Omental fat pad (tissue), 4 donors: ENCODE measurements at places on chromosomes 2 and 18. TPM values are rescaled to one million over a fixed set of nuclear protein-coding genes. Genes with fewer than 3 reads are reported as not detected.

GALNT3 gene
- total RNA-seq: 1.3 TPM

GRCh38 chr2:36597003-36597531 is 901 bp downstream of the FEZ2 start:
- no peak for DNase-seq

DNA sequence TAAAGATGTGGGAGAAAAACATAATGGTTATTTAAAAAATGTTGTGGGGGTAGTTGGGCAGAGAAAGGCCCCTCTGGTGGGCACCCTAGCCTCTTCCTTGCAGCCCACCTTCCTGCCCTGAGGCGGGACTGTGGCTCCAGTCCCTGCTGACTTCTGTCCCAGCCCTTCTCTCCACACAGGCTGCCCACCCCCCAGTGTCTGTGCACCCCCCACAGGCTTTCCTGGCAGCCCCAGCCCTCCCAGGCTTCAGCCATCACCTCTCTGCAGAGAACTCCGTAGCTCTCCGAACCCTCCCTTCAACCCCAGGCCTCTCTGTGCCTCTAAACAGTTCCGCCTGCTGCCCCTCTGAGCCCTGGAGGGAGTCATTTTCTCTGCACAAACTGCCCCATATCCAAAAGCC is 75.4 kb downstream of the DYSF start:
- DNase-seq: no peak

DNA sequence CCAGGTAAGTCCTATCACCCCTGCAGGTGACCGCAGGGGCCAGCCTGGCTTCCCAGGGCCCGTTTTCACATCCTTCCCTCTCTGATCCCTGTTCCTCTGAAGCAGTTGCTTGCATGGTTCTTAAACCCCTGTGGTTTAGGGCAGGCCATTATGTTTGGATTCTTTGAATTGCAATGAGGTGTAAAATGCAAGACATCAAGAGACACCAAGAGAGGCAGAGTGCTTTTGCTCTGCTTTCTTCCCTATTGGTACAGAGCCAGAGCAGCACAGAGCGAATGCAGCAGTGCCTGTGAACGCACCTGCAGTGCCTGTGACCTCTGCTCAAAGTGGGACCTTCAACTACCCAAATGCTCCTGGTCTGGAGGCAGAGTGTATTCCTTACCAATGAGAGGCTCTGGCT is 7.6 kb downstream of the RFX8 start:
- DNase-seq: no peak

REG1B gene
- total RNA-seq: not detected

FSHR gene
- not detected for total RNA-seq

- DNase-seq: no peak
Observed at GRCh38 chr2:236271851-236272250, 7.6 kb upstream of the ASB18 start.

MAL gene
- total RNA-seq: not detected

- DNase-seq: no peak
Observed at GRCh38 chr2:65724752-65725151, 292.4 kb upstream of the SPRED2 start.

DNA sequence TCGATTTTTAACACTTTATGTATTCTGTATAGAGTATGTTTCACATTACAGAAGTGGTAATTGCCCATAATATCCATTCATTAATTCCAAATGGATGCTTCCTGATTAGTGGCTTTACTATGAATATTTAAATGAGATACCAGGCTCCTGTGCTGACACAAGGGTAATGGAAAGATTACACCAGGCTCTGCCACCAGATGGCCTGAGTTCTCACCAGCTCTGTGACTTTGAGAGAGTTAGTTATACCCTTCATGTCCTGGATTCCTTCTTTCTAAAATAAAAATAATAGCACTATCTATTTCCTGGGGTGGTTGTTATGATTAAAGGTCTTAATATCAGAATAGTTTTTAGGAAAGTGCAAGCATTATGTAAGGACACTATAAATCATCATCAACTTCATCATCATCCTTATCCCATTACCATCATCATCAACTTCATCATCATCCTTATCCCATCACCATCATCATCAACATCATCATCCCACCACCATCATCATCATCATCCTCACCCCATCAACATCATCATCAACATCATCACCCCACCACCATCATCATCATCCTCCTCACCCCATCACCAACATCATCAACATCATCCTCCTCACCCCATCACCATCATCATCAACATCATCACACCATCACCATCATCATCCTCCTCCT is 151.8 kb downstream of the DNER start:
- no peak for DNase-seq

GRCh38 chr2:83531206-83531826 is 927.8 kb downstream of the SUCLG1 start:
- no peak for DNase-seq

TLX2 gene
- not detected for total RNA-seq

GRCh38 chr2:219442256-219443015 is 7.8 kb downstream of the SPEG start:
- no peak for DNase-seq

GRCh38 chr2:20194097-20195015 is 30.6 kb downstream of the SDC1 start:
- DNase-seq: no peak

DNA sequence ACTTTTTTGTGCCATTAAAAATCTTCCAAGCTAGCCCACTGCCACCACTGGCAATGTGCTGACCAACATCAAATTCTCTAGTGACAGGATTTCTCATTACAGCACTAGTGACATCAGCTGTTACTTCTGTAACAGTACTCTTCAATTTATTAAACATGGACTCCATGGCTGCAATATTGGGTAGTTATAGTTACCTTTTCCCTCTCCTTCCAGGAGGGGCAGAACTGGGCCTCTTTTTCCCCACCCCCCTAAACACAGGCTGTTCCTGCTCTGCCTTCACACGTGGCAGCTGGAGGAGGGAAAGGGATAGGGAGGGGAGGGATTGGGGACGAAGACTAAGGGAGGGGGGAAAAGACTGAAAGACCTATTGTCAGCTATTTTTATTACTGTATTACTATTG is 38.1 kb downstream of the TRAK2 start:
- DNase-seq: no peak

- no peak for DNase-seq
Observed at GRCh38 chr2:200596774-200597570, 11.2 kb downstream of the AOX1 start.

GRCh38 chr18:58230438-58231179 is 186.6 kb downstream of the NEDD4L start:
- DNase-seq: no peak

TBR1 gene
- not detected for total RNA-seq

SP140 gene
- 9.7 TPM for total RNA-seq

IL1RL1 gene
- total RNA-seq: 48.1 TPM

MSTN gene
- 0.28 TPM for total RNA-seq

- no peak for DNase-seq
Observed at GRCh38 chr2:3102922-3103569, 274.6 kb downstream of the EIPR1 start.

GRCh38 chr2:229330952-229331351 is 59.9 kb upstream of the PID1 start:
- DNase-seq: no peak

- peak; percentile 45 for DNase-seq
Observed at GRCh38 chr18:54828281-54828881, at the start of gene RAB27B. Gene RAB27B, plus strand, starts transcription at chr18:54828477. Its CDS starts 49,109 bp downstream, at chr18:54877586.

- no peak for DNase-seq
Observed at GRCh38 chr18:48238636-48239035, 170.5 kb downstream of the ZBTB7C start.

- DNase-seq: no peak
Observed at GRCh38 chr2:201996679-201997314, 36.9 kb upstream of the FZD7 start.

DUSP2 gene
- 8.5 TPM for total RNA-seq

- DNase-seq: no peak
Observed at GRCh38 chr2:135885709-135886108, 9.5 kb upstream of the MCM6 start.

DNA sequence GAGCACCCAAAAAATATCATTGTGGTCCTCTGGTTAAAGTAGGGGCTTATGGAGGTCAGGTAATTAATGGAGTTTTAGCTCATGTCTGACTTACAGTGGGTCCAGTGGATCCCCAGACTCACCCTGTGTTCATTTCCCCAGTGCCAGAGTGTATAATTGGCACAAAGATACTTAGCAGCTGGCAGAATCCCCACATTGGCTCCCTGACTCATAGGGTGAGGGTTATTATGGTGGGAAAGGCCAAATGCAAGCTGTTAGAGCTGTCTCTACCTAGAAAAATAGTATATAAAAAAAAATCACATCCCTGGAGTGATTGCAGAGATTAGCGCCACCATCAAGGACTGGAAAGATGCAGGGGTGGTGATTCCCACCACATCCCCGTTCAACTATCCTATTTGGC is 1067.6 kb upstream of the ACVR2A start:
- DNase-seq: no peak

IL37 gene
- total RNA-seq: not detected

- no peak for DNase-seq
Observed at GRCh38 chr2:233039846-233040530, 7.5 kb downstream of the NEU2 start.

DNA sequence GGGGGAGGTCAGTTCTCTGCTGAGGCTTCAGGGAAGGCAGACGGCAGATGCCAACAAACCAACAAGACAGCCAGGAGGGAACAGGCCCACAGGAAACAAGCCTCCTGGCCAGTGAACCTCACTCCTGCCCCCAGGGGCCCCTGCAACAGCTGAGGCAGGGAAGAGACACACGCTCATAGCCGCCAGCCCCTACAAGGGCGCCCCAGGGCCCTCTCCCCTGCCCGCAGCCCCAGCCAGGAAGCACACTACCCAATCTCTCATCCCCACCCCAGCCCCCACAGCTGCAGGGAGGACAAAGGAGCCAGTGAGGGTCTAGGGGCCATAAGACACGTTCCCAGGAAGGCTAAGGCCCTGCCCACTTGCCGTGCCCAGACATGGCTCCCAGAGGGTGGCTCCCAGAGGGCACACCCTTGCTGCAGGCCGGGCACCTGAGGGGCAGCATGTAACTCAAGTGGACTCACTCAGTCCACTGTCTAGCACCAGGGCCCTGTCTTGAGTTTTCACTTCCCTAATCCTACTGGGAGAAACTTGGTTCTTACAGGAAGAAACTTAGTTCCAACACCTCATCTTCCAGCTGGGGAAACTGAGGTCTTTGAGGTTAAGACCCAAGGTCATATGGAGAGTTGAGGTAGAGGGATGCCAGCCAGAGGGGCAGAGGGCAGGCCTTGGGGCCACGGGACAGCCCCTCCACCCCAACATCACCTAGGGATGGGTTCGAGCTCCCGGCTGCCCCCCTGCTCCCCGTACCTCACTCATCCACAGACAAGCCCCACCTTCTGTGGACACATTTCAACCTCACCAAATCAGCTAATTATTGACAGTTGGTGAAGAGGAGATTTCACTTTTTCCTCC is 37.3 kb downstream of the EMX1 start:
- DNase-seq: no peak

- DNase-seq: no peak
Observed at GRCh38 chr2:218659988-218660358, 490 bp downstream of the BCS1L start.

DNA sequence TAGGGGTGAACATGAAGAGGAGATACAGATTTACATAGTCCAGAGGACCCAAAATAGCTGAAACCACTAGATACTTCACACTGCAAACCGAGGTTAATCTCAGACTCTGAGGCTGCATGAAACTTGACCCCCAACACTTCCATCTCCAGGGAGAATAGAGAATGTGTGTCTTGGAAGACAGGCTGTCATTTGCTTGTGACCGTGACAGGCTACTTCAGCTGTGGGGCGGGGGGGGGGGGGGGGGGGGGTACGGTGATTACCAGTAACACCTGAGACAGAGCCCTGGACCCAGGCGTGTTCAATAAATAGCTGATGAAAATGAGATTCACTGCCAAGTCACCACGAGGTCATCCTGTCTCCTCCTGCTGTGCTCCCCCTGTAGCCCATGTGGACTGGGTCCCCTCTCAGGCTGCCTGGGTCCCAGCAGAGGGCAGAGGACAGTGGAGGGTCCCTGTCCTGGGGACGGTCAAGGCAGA is 5.7 kb upstream of the KLHL29 start:
- no peak for DNase-seq
